ENCODE measurements at places on chromosomes 12 and 14.

DNA sequence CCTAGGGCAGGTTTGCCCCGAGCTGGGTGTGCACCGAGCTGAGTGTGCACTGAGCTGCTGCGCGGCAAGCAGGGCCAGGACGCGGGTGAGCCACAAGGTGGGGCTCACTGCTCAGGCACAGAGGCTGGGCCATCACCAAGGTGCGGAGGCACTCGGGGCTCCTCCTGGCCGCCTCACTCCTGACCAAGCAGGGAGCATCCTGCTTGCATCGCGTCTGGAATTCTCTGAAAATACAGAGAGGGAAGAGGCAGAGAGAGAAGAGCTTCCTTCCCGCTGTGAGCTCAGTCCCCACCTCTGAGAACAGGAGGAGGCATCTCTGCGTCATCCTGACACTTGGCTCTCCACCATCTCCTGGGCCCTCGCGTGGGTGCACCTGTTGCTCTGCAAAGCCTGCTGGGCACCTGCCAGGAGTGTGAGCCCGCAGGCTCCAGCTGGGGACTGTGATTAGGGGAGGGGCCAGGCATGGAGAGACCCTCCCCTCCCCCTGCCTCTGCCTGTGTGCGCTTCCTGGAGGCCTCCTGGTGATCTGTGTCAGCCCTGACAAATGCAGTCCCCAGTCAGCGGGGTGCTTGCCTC, 116.3 kb downstream of the GLT1D1 start:
- peak; percentile 91 for DNase-seq

GRCh38 chr12:78229591-78230101, 399.0 kb downstream of the NAV3 start:
- DNase-seq, result peak; percentile 71

DNA sequence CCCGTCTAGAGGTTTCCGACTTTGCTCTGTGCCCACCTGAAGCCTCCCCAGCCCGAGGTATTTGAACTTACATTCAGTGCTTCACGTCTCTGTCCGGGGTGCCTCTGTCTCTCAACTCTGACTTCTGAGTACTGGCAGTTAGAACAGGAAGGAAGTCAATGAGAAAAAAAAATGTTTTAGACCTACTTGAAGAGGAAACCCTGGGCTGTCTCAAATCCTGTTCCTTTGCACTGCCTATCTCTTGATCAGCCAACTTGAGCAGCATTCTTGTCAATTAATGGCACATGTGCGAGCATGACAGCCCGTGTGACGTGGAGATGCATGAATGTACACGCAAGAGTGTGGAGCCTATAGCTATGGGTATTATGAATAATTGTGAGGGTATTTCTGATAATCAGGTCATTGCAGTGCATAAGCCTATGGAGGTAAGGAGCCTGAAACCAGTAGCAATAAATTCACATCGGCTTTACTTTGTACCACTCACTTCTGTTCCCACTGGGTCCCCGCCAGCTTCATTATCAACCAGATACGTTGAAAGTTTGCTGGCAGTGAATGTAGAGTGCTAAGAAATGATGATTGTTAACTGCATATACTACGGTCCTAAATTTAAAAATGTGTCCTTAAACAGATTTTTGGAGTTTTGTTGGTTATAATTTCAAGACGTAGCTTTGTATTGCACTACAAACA, at the start of gene ARHGDIB:
ARHGDIB (minus strand) TSS at position 136 of the 687 bp plus-strand sequence. CDS start 10,889 bp downstream, outside the sequence.
- DNase-seq, result no peak

DNA sequence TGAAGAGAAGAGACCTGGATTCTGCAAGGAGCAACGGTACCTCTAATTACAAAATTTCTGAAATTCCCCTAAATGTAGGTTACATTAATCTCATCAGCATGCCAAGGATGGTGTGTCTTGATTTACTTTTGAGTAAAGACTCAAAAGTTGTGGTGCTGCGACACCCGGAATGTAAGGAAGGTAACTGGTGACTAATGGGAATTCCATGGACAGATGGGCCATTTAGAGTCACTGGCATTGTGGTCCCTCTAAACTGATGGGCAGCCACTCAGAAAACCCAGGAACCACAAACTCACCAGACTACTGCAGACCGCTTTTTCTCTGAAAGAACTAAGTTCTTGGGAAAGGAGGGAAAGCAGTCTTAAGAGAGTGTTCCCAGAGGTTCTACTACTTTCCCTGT, 32.8 kb downstream of the GRIN2B start:
- DNase-seq, result no peak

- no peak for DNase-seq
Measured at GRCh38 chr12:15580431-15580830, 208.8 kb downstream of the EPS8 start.

DNA sequence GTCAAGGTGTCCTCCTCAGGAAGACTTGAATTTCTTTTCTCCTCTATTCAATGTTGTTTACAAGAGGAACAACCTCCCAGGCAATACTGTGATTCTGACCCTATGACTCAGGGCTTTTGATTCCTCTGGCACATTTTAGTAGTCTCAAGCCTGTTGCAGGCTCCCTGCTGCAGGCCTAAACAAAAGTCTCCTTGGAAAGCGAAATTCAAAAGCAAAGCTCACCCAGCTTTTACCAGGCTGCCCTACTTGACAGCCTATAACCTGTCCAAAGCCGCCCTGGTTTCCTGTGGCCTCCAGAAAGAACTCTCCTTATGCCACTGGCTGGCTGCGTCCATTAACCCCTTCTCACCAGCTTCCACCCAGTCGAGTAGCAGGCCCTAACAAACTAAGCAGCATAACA, 11.6 kb downstream of the FGD6 start:
- peak; percentile 61 for DNase-seq

Data from H9 (cell line).